ENCODE measurements at places on chromosomes 11 and 22.
A peak's percentile ranks its signal among the peaks of the same experiment; 100 is the strongest.

DNA sequence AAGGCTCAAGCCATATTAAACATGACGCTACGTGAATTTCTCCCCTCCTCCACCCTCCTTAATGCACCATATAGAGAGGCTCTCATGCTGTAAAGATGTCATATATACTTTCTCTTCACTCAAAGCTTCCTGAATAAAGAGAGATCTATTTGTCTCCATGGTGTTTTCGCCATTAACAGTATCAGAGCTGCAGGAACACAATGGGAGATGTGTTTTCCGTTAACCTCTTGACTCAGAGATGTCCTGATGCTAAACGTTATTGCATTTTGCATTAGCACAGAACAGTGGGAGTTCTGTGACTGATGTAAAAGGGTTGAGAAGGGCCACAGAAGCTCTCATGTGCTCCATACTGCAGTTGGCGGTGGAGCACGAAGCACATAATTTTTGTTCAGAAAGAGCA, 25.7 kb upstream of the BLID start:
- DNase-seq = no peak

DNA sequence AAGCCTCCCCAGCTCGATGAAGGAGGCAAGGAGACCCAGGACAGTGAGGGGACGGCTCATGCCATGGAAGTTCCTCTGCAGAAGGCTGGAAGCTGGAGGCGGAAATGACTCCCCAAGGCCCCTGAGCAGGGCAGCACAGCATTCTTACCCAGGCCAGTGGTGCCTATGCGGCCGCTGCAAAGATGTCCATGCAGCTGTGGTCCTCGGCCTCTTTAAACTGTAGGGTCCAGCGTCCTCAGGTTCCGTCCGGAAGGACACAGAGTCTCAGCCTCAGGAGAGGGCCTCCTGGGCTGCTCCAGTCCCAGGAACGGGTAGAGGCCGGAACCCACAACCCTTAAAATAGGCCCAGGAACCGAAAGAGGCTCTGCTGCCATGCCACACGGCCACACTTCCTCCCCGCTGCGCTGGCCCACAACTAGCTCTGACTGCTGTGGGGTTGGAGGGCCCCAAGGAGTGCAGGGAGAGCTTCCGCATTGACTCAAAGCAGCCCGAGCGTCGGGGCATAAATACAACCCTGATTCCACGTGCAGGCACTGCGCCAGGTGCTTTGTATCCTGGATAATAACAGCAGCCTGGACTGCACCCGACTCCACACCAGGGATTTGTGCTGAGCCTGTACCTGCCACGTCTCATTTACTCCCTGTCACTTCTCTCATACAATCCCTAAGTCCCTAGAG, 5.5 kb downstream of the KIAA0930 start:
- DNase-seq = no peak

DNA sequence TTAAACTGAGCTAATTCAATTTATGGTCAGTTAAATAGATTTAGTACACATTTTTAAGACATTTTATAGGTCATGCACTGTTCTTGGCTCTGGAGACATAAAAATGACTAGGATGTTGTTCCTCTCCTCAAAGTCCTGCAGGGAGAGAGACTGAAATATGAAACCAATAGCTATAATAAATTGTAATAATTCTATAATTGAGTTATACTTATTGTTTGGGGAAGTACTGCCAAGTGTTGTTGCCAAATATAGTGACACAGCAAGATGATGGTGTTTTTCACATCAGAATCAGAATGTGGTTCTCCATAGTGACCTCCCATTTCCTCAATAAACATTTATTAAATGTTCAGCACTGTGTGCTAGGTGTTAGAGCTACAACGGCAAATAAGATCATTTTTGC, 470.6 kb downstream of the NTM start:
- DNase-seq = no peak

- no peak for DNase-seq
Measured at GRCh38 chr11:9200471-9200870, 64.7 kb downstream of the DENND5A start.

- peak; percentile 65 for DNase-seq
Measured at GRCh38 chr11:10117709-10118351, 176.2 kb downstream of the SBF2 start.

DNA sequence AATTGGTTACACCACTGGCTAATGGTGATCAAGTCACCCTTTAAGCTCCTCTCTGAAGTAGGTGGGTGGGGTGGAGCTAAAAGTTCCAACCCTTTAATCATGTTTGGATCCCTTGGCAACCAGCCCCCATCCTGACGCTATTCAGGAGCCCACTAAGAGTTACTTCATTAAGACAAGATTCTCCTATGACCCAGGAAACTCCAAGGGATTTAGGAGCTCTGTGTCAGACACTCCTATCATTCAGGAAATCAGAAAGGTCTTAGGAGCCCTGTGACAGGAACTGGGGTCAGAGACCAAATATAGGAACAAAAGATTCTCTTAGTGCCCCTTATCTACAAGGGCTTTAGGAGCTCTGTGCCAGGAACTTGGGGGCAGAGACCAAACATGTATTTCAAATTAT, 141.3 kb downstream of the ATG16L2 start:
- DNase-seq = no peak
